ENCODE measurements at places on chromosomes 3 and 15.

- no peak for DNase-seq
These were observed 117.9 kb downstream of the ADCY5 start for GRCh38 chr3:123331006-123331405.

GRCh38 chr3:99686955-99687612 is 48.7 kb downstream of the COL8A1 start:
- no peak for DNase-seq

DNA sequence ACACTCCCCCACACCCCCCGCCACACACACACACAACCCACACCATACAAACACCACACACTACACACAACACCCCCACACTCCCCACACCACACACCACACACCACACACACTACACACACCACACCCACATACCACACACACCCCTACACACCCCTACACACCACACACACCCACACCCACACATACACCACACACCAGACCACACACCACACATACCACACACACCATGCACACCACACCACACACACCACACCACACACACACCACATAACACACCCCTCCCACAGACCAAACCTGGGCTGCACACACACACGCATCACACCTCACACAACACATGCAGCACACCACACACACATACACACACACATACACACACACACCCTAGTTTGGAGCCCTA is 1.8 kb upstream of the RASGRF1 start:
- no peak for DNase-seq

GRCh38 chr3:127162947-127163645 is 29.8 kb upstream of the PRR23E start:
- DNase-seq = no peak

GRCh38 chr3:12394569-12395271 is 89.6 kb upstream of the TSEN2 start:
- no peak for DNase-seq

DNA sequence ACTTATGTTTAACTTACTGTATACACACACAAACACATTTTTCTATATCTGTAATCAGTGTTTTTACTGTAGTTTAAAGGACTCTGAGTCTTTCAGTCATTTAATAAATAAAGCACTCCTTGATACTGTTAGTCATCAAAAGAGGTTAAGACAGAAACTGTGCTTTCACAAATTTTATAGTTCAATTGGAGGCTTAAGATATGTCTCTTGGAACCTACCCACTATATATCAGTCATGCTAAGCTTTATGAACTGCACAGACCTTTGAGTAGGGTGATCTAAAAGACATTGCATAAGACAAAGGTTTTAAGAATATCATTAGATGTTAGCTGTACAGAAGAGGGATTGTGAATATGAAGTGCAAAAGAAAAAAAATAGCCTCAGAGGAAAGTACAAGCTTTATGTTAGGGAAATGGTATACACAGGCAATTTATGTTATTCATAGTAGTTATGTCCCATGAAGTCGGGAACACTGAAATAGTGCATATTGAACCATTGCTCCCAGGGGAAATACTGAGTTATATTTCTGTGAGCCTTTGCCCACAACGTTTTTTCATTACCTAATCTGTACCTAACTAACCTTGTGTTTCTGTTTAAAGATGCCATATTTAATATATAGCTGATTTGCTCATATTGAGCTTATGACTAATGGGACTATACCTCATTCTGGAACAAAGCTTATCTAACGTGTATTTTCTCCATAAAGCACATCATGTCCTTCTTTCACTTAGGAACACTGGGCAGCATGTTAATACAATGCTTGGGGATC is 19.7 kb downstream of the CHMP2B start:
- DNase-seq = no peak

- DNase-seq = no peak
These were observed 43.6 kb downstream of the FSIP1 start for GRCh38 chr15:39738998-39739397.

DNA sequence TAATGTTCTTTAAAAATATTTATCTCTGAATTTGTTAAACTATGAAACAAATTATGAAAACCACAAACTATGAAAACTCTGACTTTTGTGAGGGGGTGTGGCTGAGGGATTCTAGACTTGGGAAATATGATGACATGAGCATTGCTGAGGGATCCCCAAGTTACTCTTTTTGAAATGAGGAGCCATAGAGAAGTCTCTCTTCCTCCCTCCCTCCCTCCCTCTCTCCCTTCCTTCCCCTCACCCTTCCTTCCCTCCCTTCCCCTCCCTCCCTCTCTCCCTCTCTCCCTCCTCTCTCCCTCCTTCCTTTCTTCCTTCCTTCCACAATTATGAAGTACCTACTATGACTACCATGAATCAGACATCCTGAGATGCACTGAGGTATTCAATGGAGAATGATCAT is 673.1 kb downstream of the ROBO1 start:
- DNase-seq = no peak

- DNase-seq = no peak
These were observed 375.9 kb upstream of the DPPA4 start for GRCh38 chr3:109713288-109713687.

GRCh38 chr3:55556619-55557537 is 69.8 kb upstream of the WNT5A start:
- no peak for DNase-seq

DNA sequence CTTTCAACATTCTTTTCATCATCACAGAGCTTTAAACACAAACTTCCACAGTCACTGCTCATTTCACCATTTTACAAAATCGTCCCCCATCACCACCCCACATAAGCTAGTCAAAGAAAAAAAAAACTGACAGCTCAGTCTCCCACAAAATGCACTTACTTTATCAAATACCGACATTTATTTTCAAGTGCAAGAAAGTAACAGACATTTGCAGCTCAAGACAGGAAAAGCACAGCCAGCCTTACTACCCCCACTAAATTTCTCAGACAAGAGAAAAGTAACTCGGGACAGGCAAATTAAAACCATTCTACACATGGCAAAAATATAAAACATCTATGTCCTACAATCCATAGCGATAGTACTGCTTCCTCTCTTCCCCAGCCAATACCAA is 402.4 kb downstream of the SHQ1 start:
- DNase-seq = no peak

- no peak for DNase-seq
These were observed 105.6 kb downstream of the LPP start for GRCh38 chr3:188259596-188259995.

DNA sequence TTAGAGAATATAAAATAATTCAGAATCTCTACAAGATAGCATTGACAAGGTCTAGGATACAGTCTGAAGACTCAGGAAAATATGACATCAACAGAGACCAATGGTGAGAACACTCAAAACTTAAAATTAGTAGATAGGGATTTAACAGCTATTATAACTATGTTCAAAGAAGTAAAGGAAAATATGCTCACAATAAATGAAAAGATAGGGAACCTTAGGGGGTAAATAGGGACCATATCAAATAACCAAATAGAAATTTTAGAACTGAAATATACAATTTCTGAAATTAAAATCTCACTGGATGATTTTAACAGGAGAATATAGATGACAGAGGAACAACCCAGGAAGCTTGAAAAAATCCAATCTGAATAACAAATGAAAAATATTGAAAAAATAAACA is 31.8 kb upstream of the IGF2BP2 start:
- DNase-seq = no peak

- no peak for DNase-seq
These were observed 21.2 kb downstream of the WHAMM start for GRCh38 chr15:82830427-82831173.

DNA sequence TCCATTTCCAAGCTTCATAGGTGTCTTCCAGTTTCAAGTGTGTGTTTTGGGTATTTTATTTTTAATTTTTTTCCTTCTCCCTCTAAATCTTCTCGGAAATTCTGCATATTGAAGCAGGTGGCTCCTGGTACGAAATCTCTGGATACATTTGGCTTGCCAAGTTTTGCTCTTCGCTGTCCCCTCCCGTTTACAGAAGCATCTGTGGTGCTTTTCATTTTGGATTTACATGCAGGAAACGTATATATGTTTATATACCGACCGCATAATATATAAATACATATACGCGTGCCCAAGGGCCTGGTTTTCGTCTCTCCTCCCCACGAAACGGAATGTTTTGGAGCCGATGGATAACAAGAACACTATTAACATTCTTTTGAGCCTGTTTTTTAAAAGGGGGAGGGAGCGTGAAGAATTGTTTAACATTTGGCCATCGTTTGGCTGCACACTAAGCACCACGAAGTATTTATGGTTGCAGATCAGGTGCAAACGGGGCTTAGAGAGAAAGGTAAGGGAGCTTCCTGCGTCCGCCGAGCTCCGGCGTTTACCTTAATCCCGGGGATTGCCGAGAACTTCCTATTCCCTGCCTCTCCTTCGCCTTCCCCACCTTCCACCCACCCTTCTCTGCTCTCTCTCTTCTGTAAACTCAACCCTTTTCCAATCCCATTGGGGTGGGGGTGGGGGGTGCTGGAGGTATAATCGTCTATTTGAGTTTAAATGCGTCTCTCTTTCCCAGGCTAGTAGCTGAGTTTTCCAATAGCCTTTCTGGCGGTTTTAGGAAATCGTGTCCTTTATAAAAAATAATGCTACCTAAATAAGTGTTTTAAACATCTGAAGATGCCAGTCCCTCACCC is 1.1 kb upstream of the NLGN1 start:
- DNase-seq = no peak

GRCh38 chr3:122858373-122858772 is 63.5 kb downstream of the SLC49A4 start:
- no peak for DNase-seq

- DNase-seq = no peak
These were observed 277.3 kb upstream of the NR2F2 start for GRCh38 chr15:96053031-96053780.

- DNase-seq = no peak
These were observed 3.6 kb upstream of the CD276 start for GRCh38 chr15:73680549-73680948.

DNA sequence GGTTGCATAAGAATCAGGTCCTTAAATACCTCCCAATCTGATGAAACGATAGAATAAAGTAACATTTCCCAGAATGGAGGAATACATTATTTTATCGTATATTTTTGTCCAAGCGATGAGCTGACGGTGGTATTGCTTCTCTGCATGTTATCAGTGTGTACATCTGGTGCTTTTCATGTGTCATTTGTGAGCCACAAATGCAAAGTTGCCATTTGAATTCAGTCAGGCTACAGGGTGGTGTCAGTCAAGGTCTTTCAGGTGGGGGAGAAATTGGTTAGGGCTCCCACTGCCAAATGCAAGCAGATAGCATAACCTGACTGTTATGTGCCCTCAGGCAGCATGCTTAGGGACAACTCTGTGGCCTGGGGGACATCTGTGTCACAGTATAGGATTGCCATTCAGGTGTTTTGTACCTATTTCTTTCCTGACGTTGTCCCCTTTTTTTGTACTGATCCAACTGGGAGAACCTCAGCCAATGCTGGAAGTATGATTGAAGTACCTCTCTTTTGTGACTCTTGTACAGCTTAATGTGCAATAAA is 26.5 kb upstream of the TIMP4 start:
- no peak for DNase-seq

DNA sequence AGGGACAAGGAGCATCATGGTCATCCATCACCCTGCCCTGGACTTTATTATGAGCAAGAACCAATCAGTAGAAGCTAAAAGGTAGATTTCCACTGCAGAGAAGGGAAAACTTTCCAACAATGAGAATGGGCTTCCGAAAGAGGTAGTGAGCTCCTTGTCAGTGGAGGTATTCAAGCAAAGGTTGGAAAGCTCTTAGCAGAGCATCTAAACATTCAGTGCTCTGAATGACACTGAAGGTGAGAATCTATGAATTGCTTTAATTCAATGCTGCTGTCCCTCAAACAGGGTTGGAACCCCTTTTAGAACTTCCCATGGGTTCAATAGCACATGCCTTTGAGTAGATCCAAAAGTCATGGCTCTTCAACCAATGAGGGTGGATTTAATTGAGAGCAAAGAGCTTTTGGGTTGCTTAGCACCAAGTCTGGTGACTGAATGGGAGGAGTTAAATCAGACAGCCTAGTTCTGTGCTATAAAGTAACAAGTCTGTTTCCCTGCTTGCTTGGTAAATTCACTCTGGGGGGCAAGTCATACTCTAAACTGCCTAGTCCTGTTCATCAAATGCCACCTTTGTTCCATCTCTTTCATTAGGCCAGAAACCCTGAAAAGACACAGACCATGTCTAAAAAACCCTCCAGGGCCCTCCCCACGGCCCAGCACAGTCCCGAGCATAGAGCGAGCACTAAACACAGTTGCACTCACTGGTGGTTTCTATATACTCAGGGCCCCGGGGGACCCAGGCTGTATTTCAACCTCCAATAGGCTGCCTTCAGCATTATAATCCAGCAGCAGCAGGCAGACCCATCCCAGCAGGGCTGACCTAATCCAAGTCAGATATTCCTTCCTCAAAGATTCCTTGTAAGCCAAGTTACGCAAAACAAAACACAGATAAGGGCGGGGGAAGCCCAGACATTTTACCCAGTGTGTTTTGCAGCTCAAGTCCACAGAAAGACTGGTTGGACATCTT is 161.2 kb downstream of the MEGF11 start:
- no peak for DNase-seq

DNA sequence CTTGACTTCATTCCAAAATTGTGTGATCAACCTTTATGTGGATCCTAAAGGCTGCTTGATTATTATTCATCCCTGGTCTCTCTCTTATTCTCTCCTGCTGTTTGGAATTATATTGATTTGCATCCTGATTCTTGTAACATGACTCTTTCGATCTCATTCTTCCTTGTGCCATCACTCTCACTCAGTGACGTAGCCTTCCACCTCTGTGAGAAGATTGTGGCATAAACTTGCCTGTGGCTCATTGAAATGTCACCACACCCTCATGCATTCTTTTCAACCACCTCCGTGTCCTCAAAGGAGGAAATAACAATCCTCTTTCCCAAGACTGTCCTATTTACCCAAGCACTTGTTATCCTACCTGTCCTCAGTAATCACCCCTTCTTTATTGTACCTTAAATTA is 41.3 kb upstream of the GCNT3 start:
- DNase-seq = no peak

DNA sequence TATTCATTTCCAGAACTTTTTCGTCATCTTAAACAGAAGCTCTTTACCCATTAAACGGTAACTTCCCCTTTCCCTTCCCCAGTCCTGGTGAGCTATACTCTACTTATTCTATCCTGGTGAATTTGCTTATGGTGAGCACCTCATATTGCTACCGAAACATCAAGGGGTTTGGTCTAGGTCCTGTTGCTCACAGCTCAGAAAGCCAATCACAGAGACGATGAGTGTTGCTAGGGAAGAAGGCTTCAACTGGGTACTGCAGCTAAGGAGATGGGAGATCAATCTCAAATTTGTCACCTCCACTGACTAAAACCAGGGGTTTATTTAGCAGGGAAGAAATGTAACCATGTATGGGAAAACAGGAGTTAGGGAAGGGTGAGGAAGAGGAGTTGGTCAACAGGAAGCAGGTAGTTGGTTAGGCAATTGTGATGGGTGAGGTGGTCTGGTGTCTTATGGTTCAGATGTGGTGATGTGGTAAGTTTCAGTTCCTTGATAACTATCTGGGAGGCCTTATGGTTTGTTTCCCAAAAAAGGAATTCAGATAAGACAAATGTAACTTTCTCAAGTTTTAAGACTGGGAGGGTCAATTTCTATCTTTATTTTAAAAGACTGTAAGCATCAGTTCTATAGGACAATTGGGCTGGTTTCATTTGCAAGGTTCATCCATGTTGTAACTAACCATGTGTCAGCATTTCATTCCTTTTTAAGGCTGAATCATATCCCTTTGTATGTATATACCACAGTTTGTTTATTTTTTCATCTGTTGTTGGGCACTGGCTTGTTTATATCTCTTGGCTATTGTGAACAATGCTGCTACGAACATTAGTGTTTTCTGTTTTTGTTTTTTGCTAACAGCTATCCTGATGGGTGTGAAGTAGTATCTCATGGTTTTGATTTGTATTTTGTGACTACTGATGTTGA is 24.3 kb downstream of the ARHGAP11B start:
- DNase-seq = no peak

Measured in cortex of kidney (tissue), 1 donor.